ENCODE measurements at places on chromosomes 5 and 9.
A peak's percentile ranks its signal among the peaks of the same experiment; 100 is the strongest.

- DNase-seq: peak; percentile 23
Measured at GRCh38 chr5:61534481-61535267, 202.6 kb downstream of the ZSWIM6 start.

GRCh38 chr9:86591472-86591871 lies 237.3 kb upstream of the TUT7 start:
- no peak for DNase-seq

- no peak for DNase-seq
Measured at GRCh38 chr5:87188391-87188790, 79.3 kb upstream of the RASA1 start.

DNA sequence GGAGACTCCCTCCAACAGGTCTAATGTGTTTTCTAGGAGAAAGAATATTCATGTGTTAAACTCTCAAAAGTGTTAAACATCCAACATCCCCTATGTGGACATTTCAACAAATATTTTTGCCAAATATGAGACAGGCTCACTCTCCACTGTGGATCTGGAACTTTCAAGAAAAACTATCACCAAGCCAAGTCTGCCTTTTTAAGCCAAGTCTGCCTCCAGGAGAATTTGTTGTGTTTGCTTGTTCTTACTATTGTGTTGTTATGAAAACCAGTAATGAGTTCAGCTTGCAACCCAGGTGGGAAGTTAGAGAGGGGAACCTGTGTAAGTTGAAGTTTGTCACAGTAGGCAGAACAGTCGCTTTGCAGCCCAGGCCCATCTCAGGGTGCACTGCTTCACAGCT lies 228.1 kb downstream of the NFIB start:
- no peak for DNase-seq

DNA sequence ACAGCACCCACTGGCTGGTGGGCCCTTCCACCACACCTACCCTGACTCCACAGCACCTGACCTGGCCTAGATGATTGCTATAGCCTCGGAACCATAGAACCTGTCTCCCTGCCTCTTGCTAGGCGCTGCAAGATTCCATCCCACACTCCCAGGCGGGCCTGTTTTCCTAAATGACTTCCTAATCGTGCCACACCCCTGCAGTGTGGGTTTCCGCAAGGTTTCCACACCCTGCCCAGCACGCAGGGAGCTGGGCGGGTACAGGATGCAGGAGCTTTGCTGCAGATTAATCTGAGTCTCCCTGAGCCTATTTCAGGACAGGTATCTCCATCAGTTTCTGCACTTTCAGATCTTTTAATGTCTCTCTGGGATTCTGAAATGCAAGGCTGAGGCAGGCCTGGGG lies 62.9 kb downstream of the SHB start:
- DNase-seq: no peak

DNA sequence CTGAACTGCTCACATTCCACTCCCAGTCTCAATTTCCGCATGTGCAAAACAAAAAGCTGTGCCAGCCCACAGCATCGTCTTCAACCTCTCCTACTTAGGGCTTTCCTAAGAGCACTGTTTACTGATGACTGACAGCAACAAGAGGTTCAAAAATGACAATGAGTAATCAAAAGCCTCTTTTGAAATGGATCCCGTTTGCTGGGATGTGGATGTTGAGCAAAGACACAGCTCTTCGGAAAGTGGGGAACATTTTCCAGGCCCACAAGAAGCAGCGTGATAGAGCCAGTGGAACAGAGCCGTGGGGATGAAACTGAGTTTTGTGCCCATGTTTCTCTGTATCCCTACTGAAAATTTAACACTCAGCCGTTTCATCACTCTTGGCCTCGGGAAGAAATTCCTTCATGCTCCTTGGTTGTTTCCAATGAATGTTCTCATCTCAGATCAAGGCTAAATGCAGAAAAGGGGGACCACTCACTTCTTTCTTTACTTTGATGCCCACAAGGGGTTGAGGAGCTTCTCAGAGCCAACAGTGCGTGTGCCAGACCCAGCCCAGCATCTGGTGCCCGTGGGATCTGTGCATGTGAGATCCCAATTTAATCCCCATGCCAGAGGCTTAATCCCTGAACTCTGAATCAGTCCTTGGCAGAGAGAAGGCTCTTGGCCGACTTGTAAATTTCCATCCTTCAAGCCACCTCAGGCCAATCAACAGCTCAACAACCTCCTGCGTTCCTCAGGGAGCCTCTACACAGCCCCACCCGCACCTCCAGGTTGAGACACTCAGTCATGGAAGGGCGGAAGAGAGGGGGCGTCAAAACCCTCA lies 230.2 kb upstream of the DAPK1 start:
- no peak for DNase-seq

GRCh38 chr9:126053913-126054312 lies 272.7 kb upstream of the MVB12B start:
- DNase-seq: no peak

- DNase-seq: no peak
Measured at GRCh38 chr5:160167624-160168165, 48.4 kb upstream of the PWWP2A start.

DNA sequence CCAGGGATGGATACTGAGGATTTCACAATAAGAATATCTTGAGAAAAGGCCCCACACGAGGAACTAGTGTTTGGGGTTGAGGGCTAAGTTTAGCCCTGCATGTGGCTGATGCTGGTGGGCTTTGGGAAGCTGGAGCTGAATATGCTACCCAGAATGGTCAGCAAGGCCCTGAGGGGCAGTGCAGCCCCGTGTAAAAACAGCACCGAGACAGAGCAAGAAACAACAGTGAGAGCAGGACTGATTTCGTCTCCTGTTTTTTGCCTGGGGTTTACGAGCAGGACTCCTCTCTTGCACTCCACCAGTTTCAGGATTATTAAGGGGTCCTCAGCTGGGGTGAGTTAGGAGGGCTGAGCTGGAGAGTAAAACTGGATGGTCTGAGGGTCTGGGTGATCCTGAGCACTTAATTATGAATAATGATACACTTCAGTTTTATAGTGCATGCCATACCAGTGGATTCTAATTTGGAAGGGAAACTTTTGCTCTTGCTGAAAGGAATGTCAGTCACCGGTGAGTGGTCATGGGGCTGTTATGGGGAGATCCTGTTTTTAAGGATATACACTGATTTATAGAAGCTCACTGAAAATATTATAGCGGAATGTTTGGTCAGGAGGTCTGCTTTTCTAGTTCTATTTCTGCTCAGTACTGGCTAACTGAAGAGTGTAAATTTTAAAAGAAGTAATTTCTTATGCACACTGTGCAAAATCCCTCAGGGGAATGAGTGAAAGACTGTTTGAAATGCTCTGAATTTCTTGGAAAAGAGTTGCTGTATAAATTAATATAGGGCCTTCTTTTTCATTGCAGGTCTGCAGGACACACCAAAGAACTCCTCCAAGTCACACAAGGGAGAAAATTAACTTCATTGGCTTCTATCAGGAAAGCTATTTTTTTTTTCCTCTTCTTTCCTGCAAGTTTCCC lies 42.7 kb upstream of the NFIB start:
- no peak for DNase-seq

- peak; percentile 92 for DNase-seq
Measured at GRCh38 chr9:6632516-6633183, 12.9 kb downstream of the GLDC start.

DNA sequence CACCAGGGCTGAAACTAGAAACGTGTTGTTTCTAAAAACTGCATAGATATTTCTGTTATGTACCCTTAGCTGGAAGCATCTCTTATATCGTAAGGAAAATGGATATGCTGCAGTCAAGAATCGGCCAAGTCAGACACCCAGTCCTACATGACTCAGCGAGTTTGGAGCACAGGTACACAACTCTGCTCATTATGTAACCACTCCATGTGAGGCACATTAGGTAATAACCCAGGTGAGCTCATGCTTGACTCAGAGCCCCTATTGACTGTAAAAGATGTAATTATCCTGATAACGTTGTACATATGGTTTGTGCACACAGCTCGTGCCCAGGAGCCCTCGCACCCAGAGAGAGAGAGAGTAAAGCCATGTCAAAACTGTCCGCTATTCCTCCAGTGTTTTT lies 593.7 kb upstream of the ACO1 start:
- no peak for DNase-seq

GRCh38 chr9:131824155-131824594 lies 84.3 kb upstream of the RAPGEF1 start:
- DNase-seq: no peak
